ENCODE measurements at places on chromosomes 2 and 18.

- DNase-seq, result no peak
Observed at GRCh38 chr2:121130301-121130850, 154.6 kb downstream of the TFCP2L1 start.

- DNase-seq, result no peak
Observed at GRCh38 chr2:208183526-208183925, 6.3 kb downstream of the C2orf80 start.

DNA sequence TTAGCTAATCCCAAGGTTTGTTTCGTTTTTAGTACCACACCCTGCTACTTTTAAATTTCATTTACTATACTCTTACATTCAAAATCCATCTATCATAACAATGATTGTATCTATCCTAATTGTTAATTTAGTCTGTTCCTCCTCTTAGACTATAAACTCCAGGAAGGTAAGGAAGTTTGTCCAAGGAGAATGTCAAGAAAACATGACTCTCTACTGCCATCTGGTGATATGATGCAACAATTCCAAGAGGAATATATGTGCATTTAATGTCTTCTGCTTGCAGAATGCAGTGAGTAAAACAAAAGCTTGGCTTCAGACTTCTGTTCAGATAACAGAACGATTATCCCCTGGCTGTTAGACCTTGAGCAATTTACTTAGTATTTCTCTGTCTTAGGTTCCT, 1267.1 kb downstream of the LRP1B start:
- no peak for DNase-seq

DNA sequence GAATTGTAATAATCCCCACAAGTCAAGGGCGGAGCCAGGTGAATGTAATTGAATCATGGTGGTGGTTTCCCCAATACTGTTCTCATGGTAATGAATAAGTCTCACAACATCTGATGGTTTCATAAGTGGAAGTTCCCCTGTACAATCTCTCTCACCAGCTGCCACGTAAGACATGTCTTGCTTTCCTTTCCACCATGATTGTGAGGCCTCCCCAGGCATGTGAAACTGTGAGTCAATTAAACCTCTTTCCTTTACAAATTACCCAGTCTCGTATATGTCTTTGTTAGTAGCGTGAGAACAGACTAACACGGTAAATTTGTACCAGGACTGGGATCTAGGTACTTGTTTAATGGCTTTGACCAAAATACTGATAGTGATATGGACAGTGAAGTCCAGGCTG, 744.3 kb upstream of the REG3G start:
- no peak for DNase-seq

- DNase-seq, result no peak
Observed at GRCh38 chr2:46990231-46990588, 74.6 kb upstream of the MCFD2 start.
